Stimulated activated CD8-positive, alpha-beta memory T cell treated with anti-CD3 and anti-CD28 coated beads, Interleukin-2, amount 100 ng/mL, for 48 hours (primary cell): ENCODE measurements at places on chromosomes 1 and 21.

DNA sequence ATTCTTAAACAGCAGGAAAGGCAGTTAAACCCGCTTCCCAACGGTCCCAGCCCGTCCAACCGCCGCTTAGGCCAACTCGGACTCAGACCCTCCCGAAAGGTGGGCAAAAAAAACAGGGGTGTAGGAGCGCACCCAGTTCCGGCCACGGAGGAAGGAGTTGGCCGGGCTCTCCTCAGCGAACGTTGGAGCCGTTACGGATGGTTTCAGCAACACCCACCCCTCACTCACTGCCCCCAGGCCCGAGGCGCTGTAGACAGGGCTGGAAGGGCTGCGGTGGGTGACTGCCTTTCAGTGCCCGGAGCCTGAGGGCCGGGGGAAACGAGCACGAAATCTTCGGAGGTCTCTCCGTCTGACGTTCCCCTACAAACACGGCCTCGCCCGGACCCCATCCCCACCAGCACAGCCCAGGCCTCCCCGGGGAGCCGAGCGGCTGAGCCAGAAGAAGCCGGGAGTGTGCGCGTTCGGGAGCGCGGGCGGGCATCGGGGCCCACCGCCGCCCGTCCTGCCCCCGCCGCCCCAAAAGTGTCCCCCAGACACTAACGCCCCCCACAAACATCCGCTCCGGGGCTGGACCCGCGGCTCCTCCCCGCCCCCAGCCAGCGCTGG lies 1.3 kb downstream of the KDM5B start:
- peak; percentile 13 for DNase-seq

GRCh38 chr1:51235673-51236530 lies at the start of gene RNF11:
RNF11 (plus strand) TSS chr1:51236273; CDS start chr1:51236757, 484 bp downstream.
- DNase-seq, result peak; percentile 90

GRCh38 chr1:150022357-150022756 lies 11.8 kb upstream of the OTUD7B start:
- DNase-seq, result no peak

- no peak for DNase-seq
These were observed 51.6 kb upstream of the HPDL start for GRCh38 chr1:45275054-45275453.

- DNase-seq, result peak; percentile 43
These were observed 3.7 kb upstream of the CCN1 start for GRCh38 chr1:85576642-85577418.
